ENCODE measurements at places on chromosomes 16 and 17. TPM values are rescaled to one million over a fixed set of nuclear protein-coding genes. Genes with fewer than 3 reads are reported as not detected.

SLFN12L gene
- total RNA-seq = 41.9 TPM

ADAD2 gene
- total RNA-seq = not detected

- no peak for DNase-seq
Measured at GRCh38 chr17:63311416-63311937, 134.6 kb downstream of the CYB561 start.

DNA sequence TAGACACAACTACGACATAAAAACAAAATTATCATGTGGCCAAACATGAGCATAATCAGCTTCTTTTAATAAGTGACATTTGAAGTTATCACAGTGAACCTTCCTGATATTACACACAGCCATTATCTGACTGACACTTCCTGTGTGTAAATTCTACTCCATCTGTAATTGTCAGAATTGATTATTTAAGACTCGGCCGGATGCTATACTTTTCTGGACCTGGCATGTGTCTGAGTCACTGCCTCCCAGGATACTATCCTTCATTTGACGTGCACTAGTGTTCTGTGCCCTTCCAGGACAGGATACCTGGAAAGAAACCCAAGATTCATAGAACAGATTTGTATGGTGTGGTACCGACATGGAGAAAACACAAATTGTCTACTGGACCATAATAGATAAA is 242.0 kb downstream of the HS3ST3A1 start:
- no peak for DNase-seq
